ENCODE measurements at places on chromosomes 1 and 21.

GRCh38 chr1:9717193-9718005 is 65.9 kb downstream of the PIK3CD start:
- peak; percentile 48 for DNase-seq

GRCh38 chr1:51302746-51303145 is 27.6 kb downstream of the TTC39A start:
- DNase-seq = no peak

DNA sequence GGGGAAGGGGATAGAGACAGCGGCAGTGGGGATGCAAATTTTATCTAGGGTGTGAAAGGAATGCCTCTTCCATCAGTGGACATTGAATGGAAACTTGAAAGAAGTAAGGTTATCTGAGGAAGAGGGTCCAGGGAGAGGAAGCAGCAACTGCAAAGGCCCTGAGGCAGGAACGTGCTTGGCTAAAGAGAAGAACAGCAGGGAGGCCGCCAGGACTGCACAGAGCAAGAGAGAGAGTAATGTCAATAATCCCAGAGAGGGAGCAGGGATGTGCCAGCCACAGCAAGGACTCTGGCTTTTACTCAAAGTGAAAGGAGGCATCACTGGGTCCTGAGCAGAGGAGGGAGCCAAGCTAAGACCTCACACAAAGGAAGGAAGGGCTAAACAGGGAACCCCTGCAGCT is 50.9 kb downstream of the KCND3 start:
- no peak for DNase-seq

DNA sequence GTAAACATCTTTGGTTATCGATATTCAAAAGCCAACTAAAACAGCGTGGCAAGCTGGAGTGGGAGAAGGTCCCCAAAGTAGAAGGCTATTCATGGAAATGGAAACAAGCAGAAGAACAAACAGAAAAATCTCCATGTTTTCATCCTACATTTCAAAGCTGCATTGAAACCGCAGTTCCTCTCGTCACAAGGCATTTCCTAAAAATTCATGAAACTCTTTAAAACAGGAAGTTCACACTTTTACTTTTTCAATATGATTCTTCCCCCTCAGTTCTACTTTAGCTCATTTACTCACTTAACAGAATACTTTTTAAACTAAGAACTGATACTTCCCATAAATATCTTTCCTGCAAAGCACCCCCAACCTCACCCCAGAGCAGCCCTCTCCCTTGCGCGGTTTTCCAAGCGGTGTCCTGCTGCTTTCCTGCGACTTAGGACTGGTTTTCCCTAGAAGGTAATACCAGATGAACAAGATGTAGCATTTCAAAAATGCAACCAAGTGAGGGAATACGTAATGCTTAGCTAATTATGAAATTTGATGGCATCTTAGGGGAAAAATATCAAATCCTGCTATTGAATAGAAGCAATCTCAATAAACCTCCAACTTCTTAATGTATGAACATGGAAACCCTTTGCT is 228.3 kb upstream of the PKN2 start:
- no peak for DNase-seq

GRCh38 chr21:33670076-33670978 is 28.0 kb downstream of the ITSN1 start:
- DNase-seq = no peak

DNA sequence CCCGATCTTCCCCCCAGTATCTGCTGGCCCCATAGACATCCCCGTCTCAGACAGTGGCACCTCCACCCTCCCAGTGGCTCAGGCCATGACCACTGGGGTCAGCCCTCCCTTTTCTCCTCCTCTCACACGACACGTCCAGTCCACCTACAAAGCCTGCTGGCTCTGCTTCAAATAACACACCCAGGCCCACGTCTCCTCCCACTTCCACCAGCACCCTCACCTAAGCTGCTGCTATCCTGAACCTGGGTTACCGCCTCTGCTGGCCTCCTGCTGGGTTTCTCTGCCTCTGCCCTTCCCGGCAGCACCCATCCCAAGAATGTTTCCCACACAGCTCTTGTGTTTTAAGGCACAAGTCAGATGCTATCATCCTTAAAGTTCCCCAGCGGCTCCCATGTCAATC is 26.0 kb downstream of the MX2 start:
- no peak for DNase-seq

DNA sequence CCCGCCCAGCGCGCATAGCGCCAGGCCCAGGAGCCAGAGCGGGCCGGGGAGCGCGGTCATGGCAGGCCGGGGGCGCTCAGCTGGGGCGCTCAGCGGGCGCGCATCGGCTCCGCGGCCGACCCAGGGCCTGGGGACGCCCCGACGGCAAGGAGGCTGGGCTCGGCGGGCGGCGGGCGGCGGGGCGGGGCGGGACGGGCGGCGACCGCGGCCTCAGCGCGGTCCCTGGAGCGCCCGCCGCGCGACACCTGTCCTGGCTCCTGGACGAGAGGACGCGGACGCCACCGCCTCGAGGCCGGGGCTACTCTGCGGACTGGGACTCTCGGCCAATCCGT is 273 bp downstream of the BMP8B start:
- no peak for DNase-seq

DNA sequence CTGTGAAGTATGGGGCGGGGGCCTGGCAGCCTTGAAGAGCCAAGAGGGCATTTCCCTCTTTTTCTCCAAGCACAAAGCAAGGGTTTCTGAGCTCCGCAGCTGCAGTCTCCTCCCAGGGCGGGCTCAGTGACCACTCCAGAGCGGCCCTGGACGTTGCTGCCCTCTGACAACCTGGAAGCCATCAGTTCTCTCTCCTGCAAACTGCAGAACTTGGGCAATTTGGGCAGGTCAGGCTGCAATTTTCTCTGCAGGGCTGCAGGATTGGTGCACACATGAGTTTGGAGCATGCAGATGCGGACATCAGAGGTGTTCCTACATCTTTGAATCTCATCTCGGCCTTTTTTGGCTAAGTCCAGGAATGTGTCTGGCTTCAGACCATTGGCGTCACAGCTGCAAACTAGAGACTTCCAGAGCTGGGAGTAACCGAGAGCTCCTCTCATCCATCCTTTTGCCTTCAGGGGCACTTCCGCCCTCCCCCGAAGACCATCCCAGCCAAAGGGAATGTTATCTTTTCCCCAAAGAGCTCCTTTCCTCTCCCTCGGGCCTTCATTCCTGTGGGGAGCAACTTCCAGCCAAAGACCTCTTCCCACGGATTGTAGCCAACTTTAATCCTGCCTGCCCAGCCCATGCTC is 139.6 kb upstream of the WNT4 start:
- no peak for DNase-seq

- no peak for DNase-seq
Observed at GRCh38 chr1:30906631-30907441, 1.7 kb downstream of the SDC3 start.

DNA sequence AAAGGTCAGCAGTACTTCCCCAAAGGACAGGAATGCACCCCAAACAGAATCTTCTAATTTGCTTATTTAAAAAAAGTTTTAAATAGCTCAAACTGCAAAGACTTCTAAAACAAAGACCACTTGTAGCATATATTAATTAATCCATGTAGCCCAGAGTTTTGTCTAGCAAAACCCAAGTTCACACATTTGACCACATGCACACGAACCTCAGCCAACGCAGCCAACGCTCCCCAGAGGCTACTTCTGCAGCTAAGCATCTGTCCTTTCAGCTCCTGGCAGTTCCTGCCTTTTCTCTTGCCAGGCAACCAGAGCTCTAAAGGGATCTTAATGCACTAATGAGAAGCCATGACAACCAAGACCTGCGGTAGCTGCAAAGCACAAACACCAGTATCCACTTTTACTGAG is 89.6 kb downstream of the RERE start:
- DNase-seq = no peak

DNA sequence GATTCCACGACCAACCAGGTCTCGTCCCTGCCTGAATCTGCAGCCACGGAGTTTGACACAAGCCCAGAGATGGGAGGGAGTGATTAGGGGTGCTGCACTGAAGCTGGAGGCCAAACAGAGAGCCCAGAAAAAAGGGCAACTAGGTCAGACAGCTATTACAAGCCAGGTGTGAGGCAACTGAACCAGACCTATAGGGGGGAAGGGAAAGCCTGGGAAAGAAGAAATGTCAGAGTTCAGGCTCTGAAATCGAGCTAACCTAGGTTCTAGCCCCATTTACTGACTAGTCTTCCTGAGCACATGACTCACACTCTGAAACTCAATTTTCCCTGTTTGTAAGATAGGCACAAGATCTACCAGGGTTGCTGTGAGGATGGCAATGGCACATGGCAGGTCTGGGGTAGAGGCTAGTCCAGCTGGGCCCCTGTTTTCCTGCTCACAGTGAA is 1.7 kb downstream of the DHCR24 start:
- no peak for DNase-seq

- DNase-seq = no peak
Observed at GRCh38 chr1:170657275-170657853, 6.6 kb upstream of the PRRX1 start.

GRCh38 chr1:217134857-217135568 is 411.8 kb upstream of the ESRRG start:
- DNase-seq = no peak

- DNase-seq = no peak
Observed at GRCh38 chr1:99818063-99818699, 32.0 kb upstream of the AGL start.
